GM13977 (cell line): ENCODE measurements at places on chromosomes 6 and 20.

DNA sequence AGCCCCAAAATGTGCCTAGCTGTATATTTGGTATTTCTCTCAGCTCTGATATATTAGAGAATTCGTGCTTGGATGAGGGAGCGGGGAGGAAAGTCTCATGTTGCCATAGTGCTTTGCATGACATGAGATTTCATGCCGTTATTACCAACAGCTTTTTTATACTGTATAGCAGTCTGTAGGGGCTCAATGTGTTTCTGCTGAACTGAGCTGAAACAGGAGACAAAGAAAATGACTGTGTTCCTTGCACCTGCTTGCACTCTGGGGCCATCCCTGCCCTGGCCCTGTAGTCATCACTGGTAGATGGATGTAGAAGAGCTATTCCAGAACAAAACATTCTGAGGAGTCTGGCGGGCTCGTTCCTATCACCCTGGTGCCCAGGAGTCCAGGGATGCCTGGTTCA is 128.0 kb upstream of the SASH1 start:
- DNase-seq, result no peak

DNA sequence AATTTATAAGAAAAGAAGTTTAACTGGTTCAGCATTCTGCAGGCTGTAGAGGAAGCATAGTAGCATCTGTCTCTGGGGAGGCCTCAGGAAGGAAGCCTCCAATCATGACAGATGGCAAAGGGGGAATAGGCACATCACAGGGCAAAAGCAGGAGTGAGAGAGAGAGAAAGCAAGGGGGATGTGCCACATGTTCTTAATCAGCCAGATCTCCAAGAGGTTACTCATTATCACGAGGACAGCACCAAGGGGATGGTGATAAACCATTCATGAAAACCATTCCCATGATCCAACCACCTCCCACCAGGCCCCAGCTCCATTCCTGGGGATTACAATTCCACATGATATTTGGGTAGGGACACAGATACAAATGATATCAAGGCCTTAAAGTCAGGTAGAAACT is 217.5 kb upstream of the TCF21 start:
- DNase-seq, result no peak

- no peak for DNase-seq
These were observed 48.6 kb downstream of the TPD52L1 start for GRCh38 chr6:125201961-125202729.

GRCh38 chr6:154938221-154938580 is 56.9 kb upstream of the TIAM2 start:
- DNase-seq, result no peak

GRCh38 chr6:118134206-118134605 is 227.1 kb downstream of the SLC35F1 start:
- DNase-seq, result no peak

- DNase-seq, result peak; percentile 86
These were observed 534 bp downstream of the ZNF76 start for GRCh38 chr6:35259948-35260590.

DNA sequence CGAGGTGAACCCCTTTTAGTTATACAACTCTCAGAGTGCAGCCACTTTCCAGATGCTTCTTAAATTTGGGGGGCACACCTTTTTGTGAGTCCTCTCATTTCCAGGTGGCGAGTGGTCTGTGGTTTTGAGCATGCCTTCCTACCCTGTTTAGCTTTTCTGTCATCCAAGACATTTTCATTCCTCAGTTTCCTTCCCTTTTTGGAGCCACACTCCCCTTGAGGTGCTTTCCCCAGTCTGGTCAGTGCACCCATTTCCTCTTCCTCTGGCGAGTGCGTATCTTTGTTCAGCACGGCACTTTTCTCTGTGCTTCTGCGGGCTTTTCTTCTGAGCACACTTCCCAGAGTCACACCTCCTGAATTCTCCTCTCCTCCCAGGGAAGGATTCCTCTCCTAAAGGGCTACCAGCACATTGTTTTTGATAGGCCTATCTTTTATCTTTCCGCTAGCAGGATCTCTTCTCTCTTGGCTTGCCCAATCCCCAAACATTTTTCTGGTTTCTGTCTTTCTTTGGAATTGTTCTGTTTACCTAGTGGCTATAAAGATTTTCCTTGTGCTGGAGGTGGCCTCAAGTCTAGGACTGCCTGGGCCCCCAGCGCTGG is 1.4 kb downstream of the PHF20 start:
- peak; percentile 31 for DNase-seq

DNA sequence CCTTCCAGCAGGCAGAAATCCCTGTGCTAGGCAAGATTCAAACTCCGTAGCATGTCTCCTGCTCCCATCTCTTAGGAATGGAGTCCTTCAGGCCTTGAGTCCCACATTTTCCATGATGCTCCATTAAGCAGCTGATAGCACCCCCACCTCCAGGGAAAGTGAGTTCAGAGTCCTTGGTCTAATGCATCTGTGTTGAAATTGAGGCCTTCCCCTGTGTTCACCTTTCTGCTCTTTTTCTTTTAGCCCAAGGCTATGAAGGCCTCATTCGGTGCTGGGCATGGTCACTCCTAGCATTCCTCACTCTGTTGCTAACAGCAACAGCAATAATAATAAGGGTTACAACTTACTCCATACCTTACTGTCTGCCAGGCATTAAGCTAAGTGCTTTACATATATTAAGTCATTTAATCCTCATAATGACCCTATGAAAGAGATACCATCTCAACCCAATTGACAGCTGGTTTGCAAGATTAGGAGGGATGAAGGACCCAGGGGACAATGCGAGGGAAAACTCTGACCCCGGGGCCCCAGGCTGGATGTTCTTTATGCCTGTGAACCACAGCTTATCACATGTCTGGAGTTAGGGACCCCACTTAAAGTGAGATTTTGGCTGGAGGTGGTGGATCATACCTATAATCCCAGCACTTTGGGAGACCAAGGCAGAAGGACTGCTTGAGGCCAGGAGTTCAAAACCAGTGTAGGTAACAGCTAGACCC is 17.5 kb upstream of the PANK2 start:
- DNase-seq, result no peak

DNA sequence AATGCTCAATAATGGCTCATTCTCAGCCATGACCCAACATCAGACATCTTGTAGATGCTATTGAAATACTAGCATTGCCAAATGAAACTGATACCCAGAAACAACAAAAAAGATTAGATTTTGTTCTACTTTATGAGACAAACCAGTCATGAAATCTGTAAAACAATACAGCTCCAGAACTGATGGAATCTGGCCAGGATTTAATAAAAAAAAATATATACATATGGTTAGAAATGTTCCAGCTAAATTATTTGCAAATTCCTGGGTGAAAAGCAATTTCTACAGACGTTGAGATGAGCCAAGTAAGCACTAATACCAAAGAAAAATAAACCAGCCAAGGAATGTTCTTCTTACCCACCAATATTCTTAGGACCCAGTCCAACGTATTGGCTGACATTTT is 201.3 kb downstream of the EPHA7 start:
- DNase-seq, result no peak

GRCh38 chr20:46063151-46063550 is 26.6 kb downstream of the NCOA5 start:
- no peak for DNase-seq

DNA sequence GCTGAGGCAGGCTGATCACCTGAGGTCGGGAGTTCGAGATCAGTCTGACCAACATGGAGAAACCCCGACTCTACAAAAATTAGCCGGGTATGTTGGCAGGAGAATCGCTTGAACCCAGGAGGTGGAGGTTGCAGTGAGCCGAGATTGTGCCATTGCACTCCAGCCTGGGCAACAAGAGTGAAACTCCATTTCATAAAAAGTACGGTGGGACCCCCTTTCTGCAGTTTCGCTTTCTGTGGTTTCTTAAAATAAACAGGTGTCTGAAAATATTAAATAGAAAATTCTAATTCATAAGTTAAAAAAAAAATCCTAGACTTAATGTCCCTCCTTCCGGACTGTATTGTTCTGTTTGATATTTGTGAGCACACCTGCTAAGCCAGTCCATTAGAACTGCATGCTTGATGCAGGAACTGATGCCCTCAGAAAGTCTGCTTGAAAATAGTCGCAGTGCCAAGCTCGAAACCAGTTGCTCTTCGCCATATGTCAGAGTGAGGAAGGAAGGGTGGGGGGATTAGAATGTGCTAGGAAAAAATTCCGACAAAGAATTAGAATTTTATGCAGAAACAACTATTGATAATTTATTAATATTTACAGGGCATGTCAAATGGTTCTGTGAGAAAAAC is 85.9 kb downstream of the JARID2 start:
- DNase-seq, result no peak

- DNase-seq, result no peak
These were observed 12.0 kb downstream of the TRAM2 start for GRCh38 chr6:52564856-52565255.

- DNase-seq, result no peak
These were observed 127.1 kb upstream of the ZNF184 start for GRCh38 chr6:27599859-27600532.
